ENCODE measurements at places on chromosomes 13 and 19.

DNA sequence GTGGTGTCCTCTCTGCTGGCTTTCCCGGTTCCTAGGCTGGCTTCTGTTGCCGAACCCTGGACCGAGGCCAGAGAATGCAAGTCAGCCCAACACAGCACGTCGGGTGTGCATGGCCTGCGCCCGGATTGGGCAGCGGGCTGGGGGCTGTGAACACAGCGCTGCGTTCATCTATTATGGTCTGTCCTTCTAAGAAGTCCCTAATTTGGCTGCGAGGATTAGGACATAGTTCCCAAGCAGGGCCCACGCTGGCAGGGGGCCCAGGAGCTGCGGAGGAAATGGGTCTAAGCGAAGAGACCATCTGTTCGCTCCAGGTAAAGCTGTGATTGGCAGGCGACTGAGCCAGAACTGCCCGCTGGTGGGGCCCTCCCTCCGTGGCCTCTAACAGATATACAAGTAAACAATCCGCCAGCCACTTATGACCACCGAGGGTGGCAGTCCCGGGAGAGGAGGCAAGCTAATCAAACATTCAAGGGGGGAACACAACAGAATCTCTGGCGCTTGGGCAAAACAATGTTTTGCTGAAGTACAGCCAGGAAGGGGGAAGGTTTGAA lies 6.0 kb downstream of the SYCE2 start:
- no peak for DNase-seq

- no peak for DNase-seq
Observed at GRCh38 chr13:26050568-26051230, 1.1 kb downstream of the SHISA2 start.

DNA sequence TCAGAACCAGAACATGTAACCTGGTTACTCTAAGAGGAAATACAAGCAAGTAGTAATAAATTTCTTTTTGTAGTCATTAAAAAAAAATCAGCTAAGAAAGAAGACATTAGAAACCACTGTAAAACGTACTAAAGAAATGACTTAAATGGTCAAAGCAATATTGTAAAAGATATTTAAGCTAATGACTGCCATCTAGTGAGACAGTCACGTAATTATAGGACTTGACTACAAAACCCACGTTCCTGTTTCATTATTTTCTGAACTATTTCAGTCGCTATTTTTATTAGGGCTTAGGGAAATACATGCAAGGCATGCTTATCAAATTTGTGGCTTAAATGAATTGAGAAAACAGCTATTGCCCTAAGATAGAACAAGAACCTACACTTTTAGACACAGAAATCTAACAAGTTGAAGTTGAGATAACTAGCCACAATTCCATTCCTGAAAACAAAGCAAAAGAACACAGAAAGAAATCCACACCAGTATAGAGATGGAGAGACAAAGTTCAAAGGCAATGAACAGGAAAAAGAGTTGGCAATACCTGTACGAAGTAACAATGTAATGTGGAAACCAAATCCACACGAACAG lies 17.9 kb downstream of the ALG5 start:
- no peak for DNase-seq

- no peak for DNase-seq
Observed at GRCh38 chr13:71242201-71242600, 624.8 kb downstream of the DACH1 start.

DNA sequence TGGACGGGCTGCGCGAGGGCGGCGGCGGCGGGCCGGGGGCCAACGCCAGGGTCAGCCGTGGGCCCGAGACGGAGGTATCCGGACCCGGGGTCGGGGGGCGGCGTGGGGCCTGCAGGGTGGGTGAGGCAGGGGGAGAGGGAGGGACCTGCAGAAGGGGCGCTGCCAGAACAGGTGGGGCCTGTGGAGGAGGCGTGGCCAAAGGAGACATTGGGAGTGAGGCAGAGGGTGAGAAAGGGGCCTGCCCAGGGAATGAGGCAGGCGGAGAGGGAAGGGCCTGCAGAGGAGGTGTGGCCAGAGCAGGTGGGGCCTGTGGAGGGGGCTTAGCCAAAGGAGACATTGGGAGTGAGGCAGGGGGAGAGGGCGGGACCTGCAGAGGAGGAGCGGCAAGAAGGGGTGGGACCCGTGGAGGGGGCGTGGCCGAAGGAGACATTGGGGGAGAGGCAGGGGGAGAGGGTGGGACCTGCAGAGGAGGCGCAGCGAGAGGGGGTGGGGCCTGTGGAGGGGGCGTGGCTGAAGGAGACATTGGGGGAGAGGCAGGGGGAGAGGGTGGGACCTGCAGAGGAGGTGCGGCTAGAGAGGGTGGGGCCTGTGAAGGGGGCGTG lies 4.2 kb downstream of the PRR36 start:
- peak; percentile 66 for DNase-seq

- no peak for DNase-seq
Observed at GRCh38 chr19:51830274-51830673, 35.3 kb downstream of the FPR3 start.

- peak; percentile 90 for DNase-seq
Observed at GRCh38 chr19:5826531-5827341, 12.8 kb downstream of the FUT6 start.

DNA sequence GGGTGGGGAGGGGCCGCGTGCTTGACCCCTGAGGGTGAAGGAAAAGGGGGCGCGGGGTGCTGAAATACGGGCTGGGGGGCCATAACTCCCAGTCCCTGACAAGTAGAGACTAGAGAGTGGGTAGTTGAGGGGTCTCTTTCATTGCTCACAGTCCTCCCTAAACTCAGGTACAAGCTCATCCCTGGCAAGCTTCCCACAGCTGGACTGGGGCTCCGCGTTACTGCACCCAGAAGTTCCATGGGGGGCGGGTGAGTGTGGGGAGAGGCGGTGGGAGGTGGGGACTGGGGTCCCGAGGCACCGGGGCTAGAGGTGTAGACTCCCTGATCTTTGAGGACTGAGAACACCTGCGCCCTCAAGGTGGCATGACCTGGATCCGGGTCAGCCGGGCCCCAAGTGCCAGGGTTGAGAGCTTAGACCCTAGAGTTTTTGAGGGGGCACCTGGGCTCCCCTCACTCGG lies 1.3 kb downstream of the ETV2 start:
- peak; percentile 61 for DNase-seq

- DNase-seq, result peak; percentile 42
Observed at GRCh38 chr19:34493038-34493648, 11.6 kb downstream of the WTIP start.

DNA sequence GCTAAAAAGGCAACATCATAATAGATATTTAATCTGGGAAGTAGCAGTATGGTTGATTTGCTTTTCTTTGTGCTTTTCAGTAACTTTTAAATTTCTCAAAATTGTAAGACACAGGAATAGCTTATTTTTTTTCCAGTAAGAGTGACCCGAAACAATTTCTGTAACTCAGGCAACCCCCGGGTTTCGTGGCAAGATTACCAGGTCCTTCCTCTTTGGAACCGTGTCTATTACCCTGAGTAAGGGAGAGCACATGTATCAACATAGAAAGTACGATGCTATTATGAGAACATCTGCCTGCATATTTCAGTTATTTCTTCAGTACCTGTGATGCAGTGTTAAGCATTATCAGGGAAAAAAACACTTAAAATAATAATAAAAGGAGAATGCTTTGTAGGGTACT lies 64.1 kb downstream of the DOCK9 start:
- DNase-seq, result no peak

- no peak for DNase-seq
Observed at GRCh38 chr13:80070024-80070703, 270.8 kb downstream of the SPRY2 start.

GRCh38 chr13:50594276-50595051 lies 249.0 kb downstream of the DLEU7 start:
- DNase-seq, result no peak

DNA sequence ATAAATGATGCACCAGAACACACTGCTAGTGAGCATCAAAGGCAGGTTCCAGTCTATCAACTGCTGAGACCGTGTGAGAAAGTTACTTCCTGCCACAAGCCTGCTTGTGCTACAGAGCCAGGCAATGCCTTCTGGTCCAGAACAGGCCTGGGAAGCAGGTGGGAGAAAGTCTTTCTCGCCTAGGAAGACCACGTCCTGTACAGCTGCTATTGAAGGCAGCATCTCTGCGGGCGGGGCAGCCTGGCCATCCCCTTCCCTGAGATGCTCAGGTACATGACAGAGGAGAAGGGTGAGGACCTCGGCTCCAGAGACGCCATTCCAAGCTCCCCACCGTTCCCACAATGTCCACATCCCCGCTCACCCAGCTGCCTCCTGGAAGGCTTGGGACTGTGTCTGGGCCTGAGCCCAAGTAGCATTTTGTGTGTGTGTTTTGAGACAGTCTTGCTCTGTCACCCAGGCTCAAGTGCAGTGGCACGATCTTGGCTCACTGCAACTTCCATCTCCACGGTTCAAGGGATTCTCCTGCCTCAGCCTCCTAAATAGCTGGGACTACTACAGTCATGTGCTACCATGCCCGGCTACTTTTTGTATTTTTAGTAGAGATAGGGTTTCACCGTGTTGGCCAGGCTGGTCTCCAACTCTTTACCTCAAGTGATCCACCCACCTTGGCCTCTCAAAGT lies 3.4 kb downstream of the RFX1 start:
- no peak for DNase-seq

- no peak for DNase-seq
Observed at GRCh38 chr13:32731074-32731473, 144.8 kb downstream of the PDS5B start.

- DNase-seq, result no peak
Observed at GRCh38 chr19:6362351-6362801, 1.0 kb downstream of the CLPP start.

GRCh38 chr19:50003810-50004419 lies 21.3 kb downstream of the VRK3 start:
- DNase-seq, result no peak

- DNase-seq, result no peak
Observed at GRCh38 chr13:98411013-98411412, 165.9 kb downstream of the STK24 start.

GRCh38 chr13:31639443-31640163 lies 99.7 kb upstream of the RXFP2 start:
- DNase-seq, result no peak

DNA sequence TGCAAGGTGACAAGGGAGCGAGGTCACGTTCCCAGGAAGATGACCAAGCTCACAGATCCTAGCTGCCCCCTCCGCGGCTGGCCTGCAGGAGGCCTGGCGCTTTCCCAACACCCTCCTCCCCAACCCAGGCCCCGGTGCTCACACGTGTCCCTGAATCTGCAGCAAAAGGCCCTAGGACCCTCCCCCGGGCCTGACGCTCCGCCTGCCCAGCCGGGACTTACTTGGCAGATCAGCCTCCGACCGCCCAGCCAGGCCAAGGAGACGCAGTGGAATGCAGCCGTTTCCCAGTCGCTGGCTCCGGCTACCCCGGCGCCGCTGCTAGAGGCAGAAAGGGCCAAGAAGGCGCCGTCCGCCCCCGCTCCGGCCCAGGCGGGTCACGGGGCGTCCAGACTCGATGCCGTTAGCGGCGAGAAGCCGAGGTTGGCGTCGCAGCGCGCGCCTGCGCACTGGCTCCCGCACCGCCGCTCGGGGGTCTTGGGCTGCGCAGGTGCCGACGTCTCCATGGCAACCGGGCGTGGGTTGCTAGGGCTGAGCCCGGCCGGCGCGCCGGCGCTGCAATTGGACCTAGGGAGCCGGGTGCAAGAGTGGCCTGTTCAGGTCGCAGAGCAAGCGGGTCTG lies at the start of gene PNMA8A:
Gene PNMA8A, minus strand, starts transcription at position 448 of the 618 bp plus-strand sequence. CDS start 528 bp downstream, outside the sequence.
- no peak for DNase-seq

DNA sequence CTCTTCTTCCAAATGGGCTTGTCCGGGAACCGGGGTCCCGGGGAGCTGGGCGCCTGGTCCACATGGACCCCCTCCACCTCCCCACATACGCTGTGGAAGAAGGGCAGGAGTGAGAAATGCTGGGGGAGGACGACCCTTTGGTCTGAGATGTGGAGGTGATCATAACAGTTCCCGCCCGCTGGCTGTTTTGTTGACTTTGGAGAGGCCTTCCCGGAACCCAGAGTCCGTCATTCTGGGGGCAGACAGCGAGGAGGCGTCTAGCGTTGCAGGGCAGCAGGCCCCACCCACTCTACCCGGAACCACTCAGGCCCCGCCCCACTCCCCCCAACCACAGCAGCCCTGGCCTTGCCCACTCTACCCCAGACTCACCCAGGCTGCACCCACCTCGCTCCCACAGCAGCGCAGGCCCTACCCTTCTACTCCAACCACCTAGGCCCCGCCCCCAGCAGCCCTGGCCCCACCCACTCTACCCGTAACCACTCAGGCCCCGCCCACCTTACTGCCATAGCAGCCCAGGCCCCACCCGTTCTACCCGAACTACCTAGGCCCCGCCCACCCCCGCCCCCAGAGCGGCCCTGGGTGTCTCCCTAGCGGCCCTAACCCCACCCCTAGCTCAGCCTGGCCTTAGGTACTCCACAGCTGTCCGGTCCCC lies 7.1 kb downstream of the GPR108 start:
- DNase-seq, result peak; percentile 98

DNA sequence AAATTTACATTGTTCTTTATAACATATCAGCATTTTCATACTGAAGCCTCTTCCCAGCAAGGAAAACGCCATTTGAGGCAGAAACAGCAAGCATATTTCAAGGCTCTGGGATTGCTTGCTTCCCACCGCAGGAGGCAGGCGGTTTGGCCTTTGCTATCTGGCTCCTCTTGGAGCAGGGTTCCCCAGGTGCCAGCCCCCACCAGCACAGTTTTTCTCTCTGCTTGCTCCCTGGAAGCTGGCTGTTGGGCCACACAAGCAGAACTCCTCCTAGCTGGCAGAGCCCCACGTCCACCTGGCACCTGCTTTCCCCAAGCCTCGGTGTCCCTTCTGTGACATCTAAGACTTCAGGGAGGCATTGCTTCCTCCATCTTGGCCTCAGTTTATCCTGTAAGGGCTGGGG lies 16.7 kb downstream of the GATAD2A start:
- DNase-seq, result no peak

DNA sequence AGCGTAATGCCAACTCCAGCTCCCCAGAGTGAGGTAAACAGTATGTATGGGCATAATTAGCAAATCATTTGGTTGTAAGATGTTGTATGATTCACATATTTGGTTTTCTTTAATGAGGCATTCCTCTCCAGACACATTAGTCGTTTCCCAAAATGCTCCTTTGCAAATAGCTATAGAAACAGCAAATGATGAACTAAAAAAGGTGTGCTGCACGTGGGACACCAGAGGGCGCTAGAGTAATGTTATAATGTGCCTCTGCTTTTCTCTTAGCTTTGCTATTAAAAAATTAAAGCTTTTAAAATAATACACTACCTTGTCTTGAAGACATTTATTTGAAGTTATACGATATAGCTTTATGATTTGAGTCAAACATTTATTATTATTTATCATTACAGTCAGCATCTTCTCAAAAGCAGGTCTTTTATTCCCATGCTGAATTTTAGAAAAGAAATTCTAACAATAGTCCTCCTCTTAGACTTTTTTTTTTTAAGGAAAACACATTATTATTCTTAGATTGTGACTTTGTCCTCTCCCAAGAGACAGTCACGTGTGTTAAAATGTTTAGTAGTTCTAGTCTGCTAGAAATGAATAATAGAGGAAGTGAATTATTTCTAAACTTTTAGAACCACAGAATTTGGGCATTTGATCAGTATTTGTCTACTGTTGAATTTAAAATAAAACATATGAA lies 121.6 kb upstream of the FRY start:
- peak; percentile 60 for DNase-seq

- DNase-seq, result no peak
Observed at GRCh38 chr19:10991521-10992081, 30.8 kb downstream of the SMARCA4 start.
